ENCODE measurements at places on chromosomes 7 and 10.
A peak's percentile ranks its signal among the peaks of the same experiment; 100 is the strongest.

GRCh38 chr7:36441344-36442022 lies 51.8 kb downstream of the ANLN start:
- DNase-seq: no peak

GRCh38 chr10:62582804-62583208 lies 208.6 kb downstream of the ZNF365 start:
- DNase-seq: peak; percentile 99

- peak; percentile 78 for DNase-seq
These were observed 52.4 kb downstream of the SORBS1 start for GRCh38 chr10:95508730-95509129.

- peak; percentile 99 for DNase-seq
These were observed 232.5 kb downstream of the SKIDA1 start for GRCh38 chr10:21292763-21293517.

GRCh38 chr7:23938937-23939552 lies 229.0 kb downstream of the STK31 start:
- DNase-seq: peak; percentile 45

GRCh38 chr7:114297121-114297520 lies 117.5 kb upstream of the FOXP2 start:
- DNase-seq: no peak
